ENCODE measurements at places on chromosomes 3 and 15. TPM values are rescaled to one million over a fixed set of nuclear protein-coding genes. Genes with fewer than 3 reads are reported as not detected.

DNA sequence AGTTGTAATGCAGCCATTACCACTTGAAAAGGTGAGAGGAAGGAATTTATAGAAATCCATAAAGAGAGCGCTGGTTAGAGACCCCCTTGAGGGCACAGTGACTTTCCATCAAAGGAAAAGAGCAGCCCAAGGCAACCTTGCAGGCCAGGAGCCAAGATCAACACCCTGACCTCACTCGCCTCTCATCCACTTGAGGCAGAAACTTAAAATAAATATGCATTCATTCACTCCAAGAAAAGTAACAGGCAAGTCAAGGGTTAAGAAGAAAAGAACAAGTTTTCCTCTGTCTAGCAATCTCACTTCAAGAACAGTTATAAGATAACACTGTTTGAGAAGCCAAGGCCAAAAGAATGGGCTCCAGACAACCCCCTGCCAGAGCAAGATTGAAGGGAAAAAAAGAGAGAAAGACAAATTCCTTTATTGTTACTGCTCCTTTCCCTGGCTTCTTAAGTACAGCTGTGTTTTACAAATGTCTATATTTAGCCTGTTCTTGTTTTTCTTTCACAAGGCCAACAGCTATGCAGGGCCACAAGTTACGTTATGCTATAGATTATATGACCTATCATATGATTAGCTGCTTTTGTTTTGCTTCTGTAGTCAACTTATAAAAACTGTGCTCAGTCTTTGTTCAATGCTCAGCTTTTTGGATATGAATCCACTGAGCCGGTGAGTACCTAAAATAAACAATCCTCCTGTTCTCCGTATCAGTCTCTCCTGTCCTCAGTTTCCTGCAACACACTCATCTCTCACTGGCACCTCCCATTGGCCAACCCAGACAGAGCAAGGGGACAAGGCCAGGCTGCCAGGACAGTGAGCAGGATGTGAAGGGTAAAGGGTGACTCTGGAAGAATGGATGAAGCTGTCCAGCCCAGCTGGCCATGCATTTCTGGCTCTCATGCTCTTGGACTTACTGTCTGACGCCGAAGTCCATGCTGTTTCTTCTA is 15.8 kb upstream of the SSUH2 start:
- H3K27ac ChIP-seq, result no peak overlapping the region
- H3K4me3 ChIP-seq, result no peak overlapping the region

DNA sequence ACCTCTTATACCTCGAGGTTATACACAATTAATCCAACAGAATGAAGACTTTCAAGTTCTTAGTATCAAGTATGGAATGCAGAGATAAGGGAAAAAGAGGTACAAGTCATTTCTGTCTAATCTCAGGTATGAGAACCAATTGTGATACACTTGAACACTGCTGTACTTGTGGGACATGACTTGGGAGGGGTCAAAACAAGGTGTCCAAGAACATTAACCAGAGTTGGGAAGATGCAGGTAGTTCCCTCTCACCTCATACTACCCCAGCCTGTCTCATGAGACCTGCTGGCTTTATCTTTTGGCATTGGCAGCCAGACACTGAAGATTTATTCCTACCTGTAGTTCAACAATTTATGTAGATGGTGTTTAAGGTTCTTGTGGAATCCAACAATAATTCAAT is 209.7 kb downstream of the NR1D2 start:
- no peak overlapping the region for H3K27ac ChIP-seq
- H3K4me3 ChIP-seq, result no peak overlapping the region
- H3K36me3 ChIP-seq, result no peaks in the 10 kb centered on the region
- peaks cover 3% of the 10 kb centered on the region for H3K4me1 ChIP-seq

DNA sequence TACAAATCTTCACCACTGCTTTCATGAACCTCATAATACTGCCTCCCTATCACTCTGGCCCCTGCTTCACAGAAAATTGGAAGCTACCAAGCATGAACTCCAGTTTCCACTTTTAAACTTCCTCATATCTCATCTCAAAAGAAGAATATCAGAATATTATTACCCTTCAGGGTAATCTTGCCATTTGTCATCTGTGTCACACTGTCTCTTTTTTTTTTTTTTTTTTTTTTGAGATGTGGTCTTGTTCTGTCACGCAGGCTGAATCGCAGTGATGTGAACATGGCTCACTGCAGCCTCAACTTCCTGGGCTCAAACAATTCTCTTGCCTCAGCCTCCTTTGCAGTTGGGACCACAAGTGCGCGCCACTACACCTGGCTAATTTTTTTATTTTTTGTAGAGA is 80.4 kb upstream of the TCF12 start:
- DNase-seq, result no peak
- H3K4me1 ChIP-seq, result no peaks in the 10 kb centered on the region
- no peak overlapping the region for H3K27ac ChIP-seq

Gene MKRN3
- total RNA-seq, result 0.85 TPM
